IMR-90 (cell line): ENCODE measurements at places on chromosomes 5 and 9. TPM values are rescaled to one million over a fixed set of nuclear protein-coding genes. Genes with fewer than 3 reads are reported as not detected.
A peak's percentile ranks its signal among the peaks of the same experiment; 100 is the strongest.

Gene CCDC171
- 2.2 and 2.5 TPM in 2 replicates for total RNA-seq

Gene TRIP13
- total RNA-seq = 27.2 and 35.5 TPM in 2 replicates

Gene IRX1
- total RNA-seq = not detected in 2 replicates

Gene LEAP2
- total RNA-seq = under 0.01 TPM in 2 replicates

Gene QRFP
- not detected in 2 replicates for total RNA-seq

Gene TLX3
- total RNA-seq = not detected in 2 replicates

- no peak overlapping the region for H3K27ac ChIP-seq
- no peaks in the 10 kb centered on the region for H3K27me3 ChIP-seq
- no peak overlapping the region for H3K4me3 ChIP-seq
- no peak for DNase-seq
- no peaks in the 10 kb centered on the region for H3K36me3 ChIP-seq
- H3K4me1 ChIP-seq = peaks cover 43% of the 10 kb centered on the region
Measured at GRCh38 chr9:113631871-113632665, 168.5 kb downstream of the RGS3 start.

GRCh38 chr9:10003047-10003446 lies 609.8 kb downstream of the PTPRD start:
- no peak for DNase-seq
- H3K27me3 ChIP-seq = no peaks in the 10 kb centered on the region
- H3K4me3 ChIP-seq = no peak overlapping the region
- H3K4me1 ChIP-seq = no peaks in the 10 kb centered on the region
- no peak overlapping the region for H3K27ac ChIP-seq
- no peaks in the 10 kb centered on the region for H3K36me3 ChIP-seq

DNA sequence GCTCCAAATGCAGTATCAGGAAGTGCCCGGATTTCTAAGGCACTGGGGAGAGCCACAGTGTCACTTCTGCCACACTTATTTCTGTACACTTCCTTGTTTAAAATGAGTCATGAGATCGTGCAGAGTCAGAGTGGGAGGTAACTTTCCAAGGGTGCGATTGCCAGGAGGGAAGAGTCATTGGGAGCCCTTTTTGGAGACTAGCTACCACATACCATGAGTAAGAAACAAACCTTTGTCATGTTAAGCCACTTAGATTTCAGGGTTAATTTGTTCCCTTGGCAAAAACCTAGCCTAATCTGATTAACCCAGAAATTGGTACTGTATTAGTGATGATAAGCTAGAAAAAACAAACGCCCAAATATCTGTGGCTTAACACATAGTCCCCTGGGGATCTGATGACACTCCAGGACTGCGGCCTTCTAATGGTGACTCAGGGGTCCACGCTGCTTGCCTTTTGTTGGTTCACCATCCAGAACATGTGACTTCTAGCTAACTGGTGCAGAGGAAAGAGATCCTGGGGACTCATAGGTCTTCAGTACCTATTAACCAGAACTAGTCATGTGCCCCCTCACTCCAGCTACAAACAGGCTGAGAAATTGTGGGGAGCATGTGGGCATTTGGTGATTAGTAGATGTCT lies 48.6 kb upstream of the TLE1 start:
- H3K27ac ChIP-seq = peak overlapping the region; percentile 0; the same call in 1 of the 2 replicates
- H3K27me3 ChIP-seq = no peaks in the 10 kb centered on the region
- peak; percentile 91 for DNase-seq
- H3K4me3 ChIP-seq = no peak overlapping the region

DNA sequence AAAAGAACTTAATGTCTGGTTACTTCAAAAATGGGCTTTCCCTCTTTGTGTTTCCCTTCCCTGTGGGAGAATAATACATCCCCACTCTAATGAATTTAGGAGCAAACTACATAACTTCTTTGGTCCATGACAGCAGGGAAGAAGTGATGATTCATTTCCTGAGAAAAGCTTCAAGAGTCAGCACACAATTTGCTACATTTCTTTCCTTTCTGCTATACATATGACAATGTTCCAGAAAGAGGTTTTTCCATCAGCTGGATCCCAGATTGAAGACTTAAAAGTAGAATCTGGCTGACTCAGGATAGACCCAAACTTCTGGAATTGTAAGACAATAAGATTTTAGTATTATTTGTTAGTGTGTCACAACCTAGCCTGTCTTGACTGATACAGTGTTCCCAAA lies 126.1 kb downstream of the DRD1 start:
- DNase-seq = no peak
- H3K27me3 ChIP-seq = no peaks in the 10 kb centered on the region
- no peak overlapping the region for H3K4me3 ChIP-seq

DNA sequence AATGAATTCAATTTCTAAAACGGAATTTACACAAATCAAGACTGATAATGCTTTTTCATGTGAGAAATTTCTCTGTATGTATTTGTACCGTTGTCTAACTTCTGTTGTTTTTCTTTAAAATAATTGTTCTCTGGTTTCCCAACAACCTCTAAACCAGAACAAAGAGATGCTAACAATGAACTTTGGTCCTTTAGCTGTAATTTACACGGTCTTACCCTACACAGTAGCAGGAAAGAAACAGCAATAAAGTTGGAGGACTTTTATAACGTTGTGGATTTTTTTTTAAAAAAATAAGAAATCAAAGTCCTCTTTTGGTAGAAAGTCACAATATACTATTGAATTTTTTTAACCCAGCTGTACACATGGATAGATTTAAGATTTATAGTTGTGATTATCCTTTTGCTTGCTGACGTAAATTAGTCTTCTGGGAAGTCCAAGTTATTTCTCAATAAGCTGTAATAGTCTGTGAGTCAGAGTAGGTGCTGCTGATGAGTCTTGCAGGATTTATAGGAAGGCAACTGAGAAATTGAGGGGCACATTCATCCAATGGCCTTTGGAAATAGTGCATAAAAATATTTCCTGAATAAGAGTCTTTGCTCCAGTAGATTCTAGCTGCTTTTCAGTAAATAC lies 76.8 kb upstream of the PCSK1 start:
- peak overlapping the region; percentile 89; the same call in 1 of the 2 replicates for H3K27ac ChIP-seq
- H3K36me3 ChIP-seq = no peaks in the 10 kb centered on the region
- DNase-seq = peak; percentile 97
- H3K27me3 ChIP-seq = no peaks in the 10 kb centered on the region
- H3K4me1 ChIP-seq = peaks cover 10% of the 10 kb centered on the region
- no peak overlapping the region for H3K4me3 ChIP-seq

DNA sequence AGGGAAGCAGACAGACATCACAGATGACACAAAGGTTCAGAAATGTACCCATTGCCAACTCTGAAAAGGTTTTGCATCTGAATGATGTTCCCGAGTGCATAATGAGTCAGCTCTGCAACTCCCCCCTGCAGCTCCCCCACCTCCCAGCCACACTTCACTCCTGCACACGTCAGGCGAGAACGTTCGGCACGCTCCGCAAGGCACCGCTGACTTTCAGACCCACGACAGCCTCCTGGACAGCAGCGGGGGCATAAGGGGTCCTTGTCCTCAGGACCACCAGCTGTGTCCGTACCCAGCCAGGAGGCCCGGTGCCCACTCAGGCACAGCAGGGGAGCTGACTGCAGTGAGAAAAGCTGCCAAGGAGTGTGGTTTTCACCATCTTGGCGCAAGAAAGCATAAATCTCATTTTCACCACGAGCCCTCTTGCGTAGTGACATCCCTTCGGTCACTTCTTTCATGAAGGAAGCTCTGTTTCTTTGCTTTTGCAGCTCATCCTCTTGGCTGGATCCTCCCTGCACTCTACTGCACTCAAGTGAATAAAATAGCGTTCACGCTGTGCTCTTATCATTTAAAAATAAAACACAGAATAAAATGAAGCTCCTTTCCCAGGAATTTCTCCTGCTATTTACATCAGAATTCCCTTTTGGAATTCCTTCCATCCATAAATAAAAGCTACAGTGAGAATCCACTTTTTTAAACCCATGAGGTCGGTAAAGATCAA lies 9.9 kb downstream of the GFPT2 start:
- H3K4me3 ChIP-seq = no peak overlapping the region
- DNase-seq = peak; percentile 41
- peaks cover 7% of the 10 kb centered on the region; the same call in 1 of the 2 replicates for H3K4me1 ChIP-seq
- no peaks in the 10 kb centered on the region for H3K36me3 ChIP-seq
- H3K27ac ChIP-seq = no peak overlapping the region

DNA sequence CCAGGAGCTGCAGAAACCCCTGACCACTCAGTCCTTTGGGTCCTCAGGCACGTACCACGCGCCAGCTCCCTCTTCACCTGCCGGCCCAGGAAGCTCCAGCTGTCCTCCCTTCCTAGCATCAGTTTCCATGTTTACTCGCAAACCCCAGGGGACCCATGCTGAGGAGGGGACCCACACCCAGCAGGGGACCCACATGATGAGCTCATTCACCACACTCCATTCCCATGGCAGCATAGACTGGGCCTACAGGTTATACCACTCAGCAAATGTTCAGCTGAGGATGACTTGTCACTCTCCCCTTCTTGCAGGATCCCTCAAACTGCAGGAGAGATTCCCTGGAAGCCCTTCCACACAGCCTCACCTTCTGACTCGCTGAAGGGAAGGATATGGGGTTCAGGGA lies 73.5 kb upstream of the GALNT10 start:
- H3K4me3 ChIP-seq = no peak overlapping the region
- H3K27me3 ChIP-seq = peaks cover 3% of the 10 kb centered on the region
- DNase-seq = no peak
- H3K4me1 ChIP-seq = no peaks in the 10 kb centered on the region

DNA sequence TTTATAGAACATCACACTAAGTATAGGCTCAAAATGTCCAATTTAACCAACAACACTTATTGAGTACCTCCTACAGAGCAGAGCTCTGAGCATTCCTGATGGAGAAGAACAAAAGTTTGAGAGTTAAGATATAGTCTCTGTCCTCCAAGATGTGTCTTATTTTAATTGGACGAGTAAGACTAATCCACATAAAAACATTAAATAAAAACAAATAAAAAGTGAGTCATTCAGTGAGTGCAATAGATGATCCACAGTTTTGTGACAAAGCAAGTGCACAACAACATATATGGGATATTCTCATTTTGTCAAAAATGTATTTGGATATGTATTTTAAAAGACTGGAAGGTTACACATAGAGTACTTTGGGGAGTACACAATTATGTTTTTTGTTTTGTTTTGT lies 277.4 kb downstream of the FBXL17 start:
- no peak for DNase-seq
- no peaks in the 10 kb centered on the region for H3K36me3 ChIP-seq
- H3K4me1 ChIP-seq = no peaks in the 10 kb centered on the region
- no peaks in the 10 kb centered on the region for H3K27me3 ChIP-seq
- no peak overlapping the region for H3K4me3 ChIP-seq

- peaks cover 28% of the 10 kb centered on the region for H3K36me3 ChIP-seq
- no peaks in the 10 kb centered on the region for H3K27me3 ChIP-seq
- H3K4me3 ChIP-seq = peak overlapping the region; percentile 85
- no peaks in the 10 kb centered on the region; the same call in none of the 2 replicates for H3K4me1 ChIP-seq
Measured at GRCh38 chr5:58460732-58461286, 923 bp upstream of the PLK2 start.

DNA sequence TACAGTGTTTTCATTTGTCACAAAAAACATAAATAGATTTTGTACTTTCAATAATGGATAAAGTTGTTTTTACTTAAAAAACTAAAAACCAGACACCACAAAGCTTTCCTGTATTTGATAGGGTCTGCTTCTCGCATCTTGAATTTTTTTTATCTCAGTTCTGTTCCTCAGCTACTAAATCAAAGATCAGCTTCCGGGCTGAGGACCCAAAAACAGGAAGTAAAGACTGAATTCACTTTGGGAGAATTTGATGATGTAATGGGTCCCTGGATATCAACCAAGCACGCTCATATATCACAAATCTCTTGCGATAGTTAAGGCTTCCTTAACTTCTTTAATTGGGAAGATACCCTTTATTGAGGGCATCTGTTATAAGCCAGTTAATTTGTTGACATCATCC lies 24.1 kb downstream of the ITK start:
- no peaks in the 10 kb centered on the region for H3K36me3 ChIP-seq
- H3K27ac ChIP-seq = no peak overlapping the region
- DNase-seq = no peak
- H3K4me1 ChIP-seq = no peaks in the 10 kb centered on the region
- H3K27me3 ChIP-seq = no peaks in the 10 kb centered on the region
- no peak overlapping the region for H3K4me3 ChIP-seq

- no peaks in the 10 kb centered on the region for H3K27me3 ChIP-seq
- H3K27ac ChIP-seq = no peak overlapping the region
- DNase-seq = no peak
- H3K36me3 ChIP-seq = peaks cover 33% of the 10 kb centered on the region
Measured at GRCh38 chr5:37304888-37305287, 55.7 kb upstream of the CPLANE1 start.

GRCh38 chr9:93621922-93622321 lies 45.5 kb downstream of the PHF2 start:
- no peaks in the 10 kb centered on the region for H3K36me3 ChIP-seq
- no peak for DNase-seq
- no peak overlapping the region for H3K4me3 ChIP-seq
- no peak overlapping the region for H3K27ac ChIP-seq
- no peaks in the 10 kb centered on the region for H3K27me3 ChIP-seq

- H3K27ac ChIP-seq = no peak overlapping the region
- no peaks in the 10 kb centered on the region for H3K36me3 ChIP-seq
- no peaks in the 10 kb centered on the region for H3K27me3 ChIP-seq
- no peaks in the 10 kb centered on the region for H3K4me1 ChIP-seq
- H3K4me3 ChIP-seq = no peak overlapping the region
- DNase-seq = no peak
Measured at GRCh38 chr9:80934095-80934494, 755.3 kb downstream of the TLE1 start.

GRCh38 chr9:75071530-75072122 lies 16.3 kb downstream of the NMRK1 start:
- H3K4me3 ChIP-seq = no peak overlapping the region
- H3K27ac ChIP-seq = no peak overlapping the region
- no peaks in the 10 kb centered on the region for H3K4me1 ChIP-seq
- no peaks in the 10 kb centered on the region for H3K27me3 ChIP-seq
- no peak for DNase-seq

DNA sequence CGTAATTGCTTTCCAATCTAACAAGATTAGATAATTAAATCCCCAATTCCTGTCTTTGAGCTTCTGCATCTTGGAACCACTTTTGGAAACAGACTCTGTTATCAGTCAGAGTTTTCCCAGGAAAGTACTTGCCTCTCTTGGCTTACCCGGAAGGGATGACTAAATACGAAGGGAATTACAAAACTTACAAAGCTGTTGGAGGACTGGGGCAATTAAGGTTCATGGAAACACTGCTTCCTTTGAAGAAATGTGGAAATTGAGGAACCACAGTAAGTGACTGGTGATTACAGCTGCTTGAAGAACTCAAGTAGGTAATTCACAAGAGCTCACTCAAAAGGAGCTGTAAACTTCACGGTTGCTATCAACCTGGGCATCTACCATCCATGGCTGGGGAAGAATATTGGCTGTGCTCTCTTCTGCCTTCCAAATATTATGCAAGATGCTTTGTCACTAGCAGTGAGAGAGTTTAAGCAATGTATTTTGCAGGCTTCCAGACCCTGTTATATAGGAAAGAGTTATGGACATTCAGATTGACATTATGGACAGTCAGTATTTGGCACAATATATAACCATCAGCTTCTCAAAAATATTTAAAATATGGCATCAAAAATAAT lies 104.6 kb upstream of the MAN2A1 start:
- no peaks in the 10 kb centered on the region for H3K4me1 ChIP-seq
- no peaks in the 10 kb centered on the region for H3K27me3 ChIP-seq
- H3K27ac ChIP-seq = no peak overlapping the region
- no peaks in the 10 kb centered on the region for H3K36me3 ChIP-seq
